ENCODE measurements at places on chromosomes 5 and 9. TPM values are rescaled to one million over a fixed set of nuclear protein-coding genes. Genes with fewer than 3 reads are reported as not detected.

The KCNMB1 gene
- total RNA-seq: 0.44 TPM

- no peak overlapping the region for H3K4me3 ChIP-seq
- H3K4me1 ChIP-seq: no peaks in the 10 kb centered on the region
- DNase-seq: no peak
- no peaks in the 10 kb centered on the region for H3K36me3 ChIP-seq
- H3K27me3 ChIP-seq: no peaks in the 10 kb centered on the region
- H3K27ac ChIP-seq: no peak overlapping the region
These were observed 254.8 kb upstream of the PPP1R2B start for GRCh38 chr5:156595132-156595787.

- peaks cover 49% of the 10 kb centered on the region for H3K27me3 ChIP-seq
- no peaks in the 10 kb centered on the region for H3K36me3 ChIP-seq
- H3K4me3 ChIP-seq: no peak overlapping the region
- DNase-seq: no peak
- H3K4me1 ChIP-seq: peaks cover 11% of the 10 kb centered on the region
These were observed 305.7 kb upstream of the KCNN2 start for GRCh38 chr5:114056185-114056538.

DNA sequence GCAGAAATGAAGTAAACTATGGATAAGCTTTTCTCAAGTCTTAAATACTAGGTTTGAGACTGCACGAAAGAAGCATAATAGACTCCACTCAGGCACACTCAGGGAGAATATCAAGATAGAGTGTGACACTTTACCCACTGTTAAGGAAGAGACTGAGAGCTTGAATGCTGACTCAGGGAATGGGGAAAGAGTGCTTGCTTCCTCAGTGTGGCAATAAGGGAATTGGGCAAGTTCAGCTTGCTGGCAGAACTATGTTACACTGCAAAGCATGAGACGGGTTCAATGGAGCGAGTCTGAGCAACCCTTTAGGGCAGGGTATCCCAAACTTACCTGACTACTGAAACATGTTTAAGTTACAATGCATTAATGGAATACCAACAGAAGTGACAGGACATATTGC, 237.7 kb upstream of the MEF2C start:
- no peaks in the 10 kb centered on the region for H3K36me3 ChIP-seq
- H3K4me3 ChIP-seq: no peak overlapping the region
- DNase-seq: no peak
- no peaks in the 10 kb centered on the region for H3K27me3 ChIP-seq
- no peaks in the 10 kb centered on the region for H3K4me1 ChIP-seq

DNA sequence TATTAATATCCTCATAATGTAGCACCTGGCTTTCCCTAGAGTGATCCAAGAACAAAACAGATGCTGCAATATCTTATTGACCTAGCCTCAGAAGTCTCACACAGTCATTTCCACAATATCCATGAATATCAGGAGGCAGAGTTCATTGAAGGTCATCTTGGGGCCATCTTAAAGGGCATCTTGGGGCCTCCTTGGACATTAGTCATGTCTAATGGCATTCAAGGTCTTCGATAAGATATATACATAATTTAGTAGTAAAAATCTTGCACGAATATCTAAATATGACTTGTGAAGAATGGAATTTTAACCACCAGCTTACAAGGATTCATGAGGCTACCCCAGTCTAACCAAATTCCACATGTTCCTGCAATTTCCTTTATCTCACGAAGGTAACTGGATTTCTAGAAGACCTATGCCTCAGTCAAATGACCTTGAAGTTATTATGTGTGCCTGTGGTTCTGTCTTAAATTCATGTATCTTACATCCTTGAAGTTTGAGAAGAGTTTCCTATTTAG, 163.6 kb upstream of the SPEF2 start:
- H3K4me3 ChIP-seq: no peak overlapping the region
- H3K27ac ChIP-seq: no peak overlapping the region
- no peak for DNase-seq
- no peaks in the 10 kb centered on the region for H3K27me3 ChIP-seq

DNA sequence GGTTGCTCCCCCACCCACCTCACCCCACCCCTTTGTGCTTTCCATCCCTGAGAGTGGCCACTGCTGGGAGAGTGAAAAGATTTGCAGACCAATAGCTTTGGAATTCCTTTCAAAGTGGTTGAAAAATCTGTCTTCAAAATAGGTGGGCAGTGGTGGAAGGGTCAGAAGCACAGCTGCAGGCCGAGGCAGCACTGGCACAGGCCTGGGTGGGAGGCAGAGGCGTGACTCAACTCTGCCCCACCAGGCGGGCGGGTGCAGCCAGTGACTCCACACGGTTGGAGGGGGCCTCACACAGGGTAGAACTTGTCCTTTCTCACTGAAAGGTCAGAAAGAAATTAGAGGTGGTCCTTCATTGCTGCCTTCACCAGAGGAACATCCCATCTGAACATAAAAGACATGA, 214.9 kb upstream of the TBCA start:
- H3K27ac ChIP-seq: no peak overlapping the region
- no peaks in the 10 kb centered on the region for H3K27me3 ChIP-seq
- H3K4me3 ChIP-seq: no peak overlapping the region
- no peak for DNase-seq

DNA sequence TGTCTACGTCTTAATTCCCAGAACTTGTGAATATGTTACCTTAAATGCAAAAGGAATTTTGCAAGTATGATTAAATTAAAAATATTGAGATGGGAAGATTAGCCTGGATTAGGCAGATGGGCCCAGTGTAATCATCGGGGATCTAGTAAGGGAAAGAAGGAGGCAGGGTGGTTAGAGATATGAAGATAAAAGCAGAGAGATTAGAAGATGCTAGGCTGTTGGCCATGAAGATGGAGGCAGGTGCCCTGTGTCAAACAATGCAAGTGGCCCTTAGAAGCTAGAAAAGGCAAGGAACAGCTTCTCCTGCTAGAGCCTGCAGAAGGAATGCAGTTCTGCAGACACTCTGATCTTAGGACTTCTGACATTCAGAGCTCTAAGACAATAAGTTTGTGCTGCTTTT, 28.8 kb upstream of the ISOC1 start:
- H3K36me3 ChIP-seq: no peaks in the 10 kb centered on the region
- H3K4me1 ChIP-seq: no peaks in the 10 kb centered on the region
- DNase-seq: no peak
- no peak overlapping the region for H3K4me3 ChIP-seq

DNA sequence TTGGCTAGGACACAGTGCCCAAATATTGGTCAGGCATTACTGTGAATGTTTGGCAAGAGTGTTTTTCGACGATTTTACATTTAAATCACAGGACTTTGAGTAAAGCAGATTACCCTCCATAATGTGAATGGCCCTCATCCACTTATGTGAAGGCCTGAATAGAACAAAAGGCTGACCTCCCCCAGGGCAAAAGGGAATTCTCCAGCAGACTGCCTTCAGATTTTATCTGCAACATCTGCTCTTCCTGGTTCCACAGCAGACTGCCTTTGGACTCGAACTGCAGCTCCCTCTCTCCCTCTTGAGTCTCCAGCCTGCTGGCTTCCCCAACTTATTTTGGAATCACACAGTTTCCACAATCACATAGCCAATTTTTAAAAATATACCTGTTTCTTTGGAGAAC, 7.1 kb upstream of the TMEM215 start:
- H3K27me3 ChIP-seq: no peaks in the 10 kb centered on the region
- no peak for DNase-seq
- H3K27ac ChIP-seq: no peak overlapping the region
- no peaks in the 10 kb centered on the region for H3K36me3 ChIP-seq

DNA sequence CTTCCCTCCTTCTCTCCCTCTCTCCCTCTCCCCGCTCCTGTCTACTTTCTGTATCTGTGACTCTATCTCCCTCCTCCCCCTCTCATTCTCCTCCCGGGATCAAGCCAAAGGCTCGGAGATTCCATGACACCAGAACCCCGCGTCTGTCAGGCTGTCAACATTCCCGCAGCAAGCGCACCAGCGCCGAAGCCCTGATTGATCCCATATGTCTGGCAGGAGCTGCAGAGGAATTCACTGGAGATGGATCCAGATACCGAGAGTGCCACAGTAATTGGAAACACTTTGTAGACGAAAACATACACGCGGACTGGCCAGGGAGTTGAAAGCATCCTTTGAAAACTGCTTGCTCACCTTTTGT, 300 bp upstream of the SVEP1 start:
- H3K4me1 ChIP-seq: peaks cover 6% of the 10 kb centered on the region
- H3K4me3 ChIP-seq: peak overlapping the region; percentile 38
- peaks cover 42% of the 10 kb centered on the region for H3K27me3 ChIP-seq
- DNase-seq: no peak
- no peak overlapping the region for H3K27ac ChIP-seq
- H3K36me3 ChIP-seq: no peaks in the 10 kb centered on the region

DNA sequence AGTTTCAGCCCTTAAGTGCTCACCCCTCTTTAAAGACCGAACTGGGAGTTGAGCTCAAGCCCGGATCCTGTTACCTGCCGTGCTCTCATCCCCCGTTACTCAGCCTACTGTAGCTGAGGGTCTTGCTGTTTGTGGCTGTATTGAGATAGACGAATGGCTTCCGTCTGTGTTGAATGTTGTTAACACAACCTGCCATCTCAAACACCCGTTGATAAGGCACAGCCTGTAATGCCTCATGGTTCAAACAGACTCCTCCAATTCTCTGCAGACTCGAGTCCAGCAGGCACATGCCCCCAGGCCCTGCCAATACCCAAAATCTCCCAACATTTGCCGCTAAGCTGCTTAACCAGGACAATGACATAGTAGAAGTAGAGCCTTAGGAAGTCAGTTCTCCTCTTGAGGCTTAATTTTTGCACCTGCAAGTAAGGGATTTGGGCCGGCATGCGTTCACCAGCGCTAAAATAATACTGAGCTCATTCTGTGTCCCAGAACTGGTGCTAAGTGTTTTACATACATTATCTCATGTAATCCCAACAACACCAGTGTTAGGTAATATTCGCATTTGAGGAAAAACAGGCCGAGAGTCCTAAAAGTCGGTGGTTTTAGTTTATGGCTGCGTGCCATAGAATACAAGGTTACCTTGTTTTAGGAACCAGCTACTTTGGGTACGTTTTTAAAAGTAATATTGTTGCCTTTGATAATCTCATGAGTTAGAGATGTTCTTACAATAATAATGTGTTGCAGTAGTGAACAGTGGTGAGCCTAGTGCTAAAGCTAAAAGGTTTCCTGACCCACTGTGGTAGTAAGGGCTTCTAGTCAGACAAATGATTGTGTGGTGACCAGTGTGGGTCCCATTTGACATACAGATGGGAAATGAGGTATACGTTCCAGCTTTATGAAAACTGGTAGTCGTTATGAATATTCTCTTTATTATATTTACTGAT, 1.5 kb upstream of the RFX3 start:
- peak overlapping the region; percentile 100 for H3K27ac ChIP-seq
- no peak for DNase-seq
- H3K36me3 ChIP-seq: 0 out of 2 replicates have a peak, but pooled peaks cover 4% of the 10 kb centered on the region
- H3K4me3 ChIP-seq: peak overlapping the region; percentile 74

GRCh38 chr5:160627921-160628618, 206.4 kb downstream of the PTTG1 start:
- no peak overlapping the region for H3K27ac ChIP-seq
- H3K27me3 ChIP-seq: no peaks in the 10 kb centered on the region
- no peaks in the 10 kb centered on the region for H3K36me3 ChIP-seq
- H3K4me3 ChIP-seq: no peak overlapping the region

- no peak for DNase-seq
- no peaks in the 10 kb centered on the region for H3K4me1 ChIP-seq
- H3K36me3 ChIP-seq: peaks cover 3% of the 10 kb centered on the region
These were observed 45.3 kb downstream of the FBXW11 start for GRCh38 chr5:171961117-171961516.

GRCh38 chr9:84832453-84832852, 162.9 kb downstream of the NTRK2 start:
- H3K27ac ChIP-seq: no peak overlapping the region
- no peak for DNase-seq
- no peaks in the 10 kb centered on the region for H3K27me3 ChIP-seq
- H3K4me1 ChIP-seq: no peaks in the 10 kb centered on the region
- H3K36me3 ChIP-seq: no peaks in the 10 kb centered on the region

DNA sequence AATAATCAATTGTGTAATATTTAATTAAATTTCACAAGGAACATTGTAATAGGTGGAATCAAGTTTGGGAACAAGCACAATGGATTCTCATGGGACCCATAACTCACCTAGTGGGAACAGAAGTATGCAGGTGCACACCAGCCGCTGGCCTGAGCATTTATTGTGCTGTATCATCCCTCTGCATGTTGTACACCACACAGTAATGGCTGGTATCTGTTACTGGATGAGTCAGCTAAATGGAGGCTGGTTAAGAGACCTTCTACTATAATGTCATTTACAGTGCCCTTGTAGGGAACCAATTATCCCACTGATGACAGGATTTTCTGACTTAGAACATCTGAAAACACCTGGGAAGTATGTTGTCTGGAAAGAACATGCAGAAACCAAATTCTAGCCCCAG, 3.2 kb upstream of the MAP3K1 start:
- DNase-seq: no peak
- peaks cover 9% of the 10 kb centered on the region for H3K36me3 ChIP-seq
- no peak overlapping the region for H3K4me3 ChIP-seq

DNA sequence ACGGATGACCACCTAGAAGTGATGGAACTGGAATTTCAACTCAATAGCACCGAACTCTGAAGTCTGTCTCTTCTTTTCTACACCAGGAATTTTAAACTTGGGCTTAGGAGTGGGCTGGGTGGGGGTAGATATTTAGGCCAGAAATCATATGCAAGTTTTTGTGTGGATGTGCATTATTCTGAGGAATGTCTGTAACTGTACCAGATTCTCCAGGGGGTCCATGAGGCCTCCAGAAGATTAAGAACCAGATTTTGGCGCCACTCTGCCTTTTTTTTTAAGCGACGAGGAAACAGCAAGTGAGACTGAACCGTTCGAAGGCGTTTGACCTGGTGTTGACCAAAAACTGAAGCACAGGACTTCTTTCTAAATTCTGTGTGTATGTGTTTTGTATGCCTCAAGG, 88.8 kb upstream of the TTC23L start:
- DNase-seq: no peak
- no peaks in the 10 kb centered on the region for H3K36me3 ChIP-seq
- no peaks in the 10 kb centered on the region for H3K4me1 ChIP-seq
- no peak overlapping the region for H3K4me3 ChIP-seq

Measured in SJSA1 (cell line).